ENCODE measurements at places on chromosomes 13 and 19.

GRCh38 chr13:26485288-26485687 lies 72.2 kb upstream of the WASF3 start:
- no peak for DNase-seq

GRCh38 chr13:67742478-67742877 lies 512.3 kb upstream of the PCDH9 start:
- DNase-seq = no peak

GRCh38 chr13:40583738-40584137 lies 82.7 kb downstream of the FOXO1 start:
- DNase-seq = no peak

- no peak for DNase-seq
Measured at GRCh38 chr13:51562011-51562671, 22.1 kb upstream of the WDFY2 start.

DNA sequence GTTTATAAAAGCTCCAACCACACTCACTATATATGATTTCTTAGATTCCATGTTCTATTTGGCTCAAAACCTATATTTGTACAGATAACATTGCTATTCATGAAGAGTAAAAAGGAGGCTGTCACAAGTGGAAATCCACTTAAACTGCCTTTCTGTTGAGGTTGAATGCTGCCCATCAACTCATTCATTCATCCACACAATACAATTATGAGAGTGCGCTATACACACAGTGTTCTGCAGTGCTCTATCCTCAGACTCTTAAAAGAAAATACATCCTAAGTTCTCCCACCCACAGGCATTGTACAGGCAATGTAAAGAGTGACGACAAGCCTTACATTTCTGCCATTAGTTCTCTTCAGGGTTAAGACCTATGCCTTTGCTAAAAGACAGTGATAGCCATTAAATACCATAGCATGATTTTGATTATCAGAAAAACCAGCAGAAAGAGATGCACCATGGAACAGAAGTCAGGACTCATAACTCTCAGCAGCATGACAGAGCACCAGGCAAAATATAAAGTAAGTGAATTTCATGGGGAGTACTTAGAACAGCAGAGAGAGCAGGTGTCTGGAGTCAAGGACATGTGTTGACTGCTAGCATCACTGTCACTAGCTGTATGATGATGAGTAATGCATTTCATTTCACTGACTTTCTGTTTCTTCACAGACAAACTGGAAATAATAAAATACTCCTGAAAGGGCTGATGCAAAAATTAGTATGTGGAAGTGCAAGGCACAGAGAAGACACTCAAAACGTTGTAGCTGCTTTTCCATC lies 218.0 kb downstream of the RBM26 start:
- no peak for DNase-seq

DNA sequence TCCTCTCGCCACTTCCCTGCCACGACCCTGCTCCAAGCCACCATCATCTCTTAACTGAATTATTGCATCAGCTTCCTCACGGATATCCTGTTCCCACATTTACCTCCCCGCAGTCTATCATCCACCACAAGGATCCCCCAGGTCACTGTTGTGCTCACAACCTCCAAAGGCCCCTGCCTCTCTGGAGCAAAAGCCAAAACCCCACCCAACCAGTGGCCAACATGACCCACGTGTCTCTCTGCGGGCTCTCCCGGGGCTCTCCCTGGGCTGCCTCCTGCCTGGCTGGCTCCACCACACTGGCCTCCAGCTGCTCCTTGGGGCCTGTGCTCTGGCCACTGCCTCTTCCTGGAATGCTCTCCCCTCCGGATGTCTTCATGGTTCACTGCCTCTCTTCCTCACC lies 809.3 kb downstream of the UQCRFS1 start:
- no peak for DNase-seq

DNA sequence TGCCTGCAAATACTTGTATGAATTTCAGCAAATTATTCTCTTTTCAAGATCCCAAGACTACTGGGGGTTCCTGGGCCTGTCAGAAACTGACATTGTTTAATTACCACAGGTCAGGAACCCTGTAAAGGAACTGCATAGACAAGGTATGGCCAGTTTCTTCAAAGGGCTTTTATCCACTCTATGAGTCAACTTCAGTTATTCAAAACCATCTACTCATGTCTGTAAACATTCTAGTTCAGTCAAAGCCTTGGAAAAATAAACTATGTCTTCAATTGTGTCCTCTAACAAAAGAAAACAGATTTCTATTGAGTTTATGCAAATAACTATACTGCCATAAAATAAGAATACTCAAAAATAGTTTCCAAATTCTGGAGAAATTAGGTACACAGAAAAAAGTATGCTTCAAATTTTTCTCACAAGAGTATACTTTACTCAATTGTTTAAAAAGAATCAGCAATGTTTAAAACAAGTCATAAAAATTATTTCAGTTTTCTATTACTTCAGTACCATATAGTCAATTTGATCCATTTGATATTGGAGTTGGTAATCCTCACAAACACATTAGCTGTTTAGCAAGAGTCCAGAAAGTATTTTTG lies 486.4 kb upstream of the PCDH20 start:
- DNase-seq = no peak

- DNase-seq = no peak
Measured at GRCh38 chr19:48491793-48492123, 19.9 kb downstream of the LMTK3 start.

GRCh38 chr19:55005684-55006488 lies 32.2 kb downstream of the GP6 start:
- DNase-seq = peak; percentile 20

DNA sequence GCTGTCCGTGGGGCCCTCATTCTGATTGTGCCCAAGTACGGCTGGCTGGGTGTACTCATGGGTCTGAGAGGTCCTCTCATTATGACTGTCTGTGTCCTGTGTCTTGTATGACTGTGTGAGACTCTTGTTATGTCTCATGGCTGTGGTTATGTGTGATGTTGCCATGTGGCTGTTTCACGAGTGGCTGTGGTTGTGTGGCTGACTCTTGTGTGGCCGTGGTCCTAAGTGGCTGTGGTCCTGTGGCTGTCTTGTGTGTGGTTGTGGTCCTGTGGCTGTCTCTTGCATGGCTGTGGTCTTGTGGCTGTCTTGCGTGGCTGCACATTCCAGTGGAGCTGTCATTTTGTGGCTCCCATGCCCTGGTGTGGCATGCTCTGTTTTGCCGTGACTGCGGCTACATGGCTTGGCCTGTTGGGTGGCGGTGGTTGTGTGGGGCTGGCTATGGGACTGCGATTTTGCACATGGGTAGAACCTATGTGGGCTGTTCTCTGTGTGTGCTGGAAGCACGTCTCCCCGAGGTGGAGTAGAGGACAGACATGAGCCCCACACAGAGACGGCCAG lies 2.5 kb downstream of the LYL1 start:
- DNase-seq = no peak

DNA sequence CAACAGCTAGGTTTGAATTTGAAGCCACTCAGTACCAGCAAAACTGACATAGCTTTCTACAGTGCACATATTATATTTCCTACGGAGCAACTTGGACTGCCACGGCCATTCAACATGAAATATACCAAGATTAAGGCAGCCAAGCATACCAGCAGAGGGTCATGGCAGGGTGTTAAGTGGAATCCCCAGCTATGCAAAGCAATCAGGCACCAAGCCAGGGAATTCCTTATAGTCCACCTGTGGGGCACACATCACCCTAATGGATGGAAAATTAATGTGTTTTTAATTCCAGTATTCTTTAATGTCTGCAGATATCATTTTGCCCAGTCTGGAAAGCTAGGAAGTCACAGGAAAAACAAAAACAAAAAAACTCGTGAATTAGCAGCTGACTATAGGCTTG lies 1190.3 kb downstream of the EFNB2 start:
- DNase-seq = no peak

GRCh38 chr19:5001615-5002014 lies 32.7 kb downstream of the KDM4B start:
- DNase-seq = peak; percentile 12

- no peak for DNase-seq
Measured at GRCh38 chr13:103694033-103694432, 627.8 kb upstream of the SLC10A2 start.

DNA sequence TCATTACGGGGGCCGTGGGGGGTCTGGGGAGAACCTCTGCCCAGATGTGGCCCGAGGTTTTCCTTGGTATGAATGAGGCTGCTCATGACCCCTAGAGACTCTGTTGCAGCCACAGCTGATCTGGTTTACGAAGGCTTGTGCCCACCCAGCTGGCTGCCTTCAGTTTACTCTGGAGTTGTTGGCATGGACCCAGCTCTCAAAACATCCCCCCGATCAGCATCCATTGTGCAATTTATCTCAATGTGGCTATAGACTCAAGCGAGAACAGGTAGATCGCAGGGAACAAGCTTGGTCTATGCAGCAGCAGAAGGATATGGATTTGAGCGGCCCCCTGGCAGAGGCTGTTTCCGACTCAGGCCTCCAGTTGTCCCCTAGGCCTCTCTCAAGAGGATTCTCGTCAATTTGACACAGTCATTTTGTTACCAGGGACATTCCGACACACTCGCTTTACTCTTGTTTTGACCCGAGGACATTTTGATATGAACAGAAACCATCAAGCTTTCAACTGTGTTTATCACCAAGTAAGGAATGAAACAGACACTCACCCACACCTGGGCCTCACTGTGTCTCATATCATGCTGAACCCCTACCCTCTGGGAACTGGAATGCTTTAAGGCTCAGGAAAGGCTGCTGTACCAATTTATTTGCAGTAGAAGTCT lies 161.5 kb downstream of the KATNAL1 start:
- DNase-seq = peak; percentile 40

GRCh38 chr19:8367327-8368001 lies 3.5 kb downstream of the ANGPTL4 start:
- DNase-seq = no peak

DNA sequence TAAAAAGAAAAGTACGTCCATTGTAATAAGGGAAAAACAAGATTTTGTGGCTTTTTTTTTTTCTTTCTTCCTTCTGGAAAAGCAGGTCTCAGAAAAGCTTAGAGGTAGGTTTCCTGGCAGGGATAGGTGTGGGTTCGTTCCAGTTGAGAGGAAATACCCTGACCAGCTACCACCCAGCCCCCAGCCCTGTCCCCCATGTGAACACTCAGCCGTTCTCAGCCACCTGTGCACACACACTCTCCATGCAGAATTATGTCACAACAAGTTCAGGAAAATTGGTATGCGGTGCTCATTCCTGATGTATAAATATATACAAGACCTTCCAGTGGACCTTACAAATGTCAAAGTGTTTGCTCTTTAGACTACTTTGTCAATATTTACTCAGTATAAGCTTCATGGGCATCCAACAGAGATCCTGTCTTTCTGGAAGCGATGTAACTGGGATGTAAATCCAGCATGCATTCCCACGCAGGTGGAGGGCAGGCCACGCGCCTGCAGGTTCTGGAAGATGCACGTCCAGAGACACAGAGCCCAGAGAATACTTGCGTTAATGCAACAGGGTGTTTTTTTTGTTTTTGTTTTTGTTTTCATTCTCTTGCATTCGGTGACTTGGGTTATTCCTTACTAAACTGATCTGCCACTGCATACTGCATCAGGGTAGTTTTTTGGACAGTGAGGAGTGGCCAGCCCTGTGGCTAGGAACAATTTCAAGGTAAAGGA lies 68.8 kb downstream of the TSHZ3 start:
- no peak for DNase-seq

DNA sequence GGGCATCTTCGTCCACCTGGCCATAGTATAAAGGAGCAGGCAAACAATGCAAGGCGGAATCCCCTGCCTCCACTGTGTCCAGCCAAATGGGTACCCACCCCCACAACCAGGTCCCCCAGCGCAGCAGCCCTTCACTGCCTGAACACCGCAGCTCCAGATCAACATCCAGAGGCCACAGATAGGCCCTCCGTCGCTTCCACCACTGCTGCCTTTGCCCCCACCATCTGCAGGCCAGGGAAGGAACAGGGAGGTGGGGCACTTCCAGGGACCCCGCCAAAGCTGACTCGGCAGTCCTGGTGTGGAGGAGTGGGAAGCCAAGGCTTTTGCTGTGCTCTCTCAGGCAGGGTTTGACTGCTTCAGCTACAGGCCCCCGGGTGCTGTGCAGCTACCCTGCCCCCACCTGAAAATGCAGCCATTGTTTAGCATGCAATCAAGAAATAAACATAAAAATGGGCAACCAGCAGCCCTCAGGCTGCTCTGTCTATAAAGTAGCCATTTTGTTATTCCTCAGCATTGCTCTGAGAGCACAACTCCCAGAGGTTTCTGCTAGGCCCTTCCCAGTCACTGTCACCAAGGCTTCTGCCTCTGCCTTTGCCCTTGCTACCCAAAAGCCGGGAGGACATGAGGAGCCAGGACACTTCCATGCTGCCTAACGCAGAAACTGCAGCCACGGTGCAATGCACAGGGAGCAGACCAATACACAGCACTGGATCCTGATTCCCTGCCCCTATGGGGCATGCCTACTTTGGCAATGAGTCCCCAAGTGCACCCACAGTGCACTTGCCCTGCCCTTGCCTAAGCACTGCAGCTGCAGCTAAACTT lies 733.2 kb upstream of the KLHL1 start:
- no peak for DNase-seq

DNA sequence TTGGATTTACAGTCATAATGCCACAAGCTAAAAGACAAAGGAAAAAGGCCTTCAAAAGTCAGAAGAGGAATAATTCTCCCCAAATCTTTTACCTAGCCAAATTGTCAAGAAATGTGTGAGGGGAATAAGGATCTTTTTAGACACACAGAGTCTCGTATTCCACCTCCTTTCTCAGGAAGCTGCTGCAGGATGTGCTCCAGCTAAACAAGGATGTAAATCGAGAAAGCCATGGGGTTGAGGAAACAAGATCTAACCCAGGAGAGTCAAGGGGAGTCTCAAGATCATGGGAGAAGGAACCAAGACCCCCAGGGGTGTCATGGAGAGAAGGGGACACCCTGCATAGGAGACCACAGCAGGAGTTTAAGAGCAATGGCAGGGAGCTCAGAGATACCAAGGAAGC lies 147.4 kb downstream of the KDM4B start:
- DNase-seq = no peak

- no peak for DNase-seq
Measured at GRCh38 chr13:32047088-32047487, 15.5 kb downstream of the FRY start.

- no peak for DNase-seq
Measured at GRCh38 chr19:42538841-42539709, 10.8 kb upstream of the CEACAM1 start.

- DNase-seq = no peak
Measured at GRCh38 chr13:98044301-98044700, 90.8 kb downstream of the IPO5 start.

- no peak for DNase-seq
Measured at GRCh38 chr13:67769063-67769986, 539.2 kb upstream of the PCDH9 start.

GRCh38 chr13:110398564-110399507 lies 91.8 kb downstream of the COL4A2 start:
- DNase-seq = no peak

DNA sequence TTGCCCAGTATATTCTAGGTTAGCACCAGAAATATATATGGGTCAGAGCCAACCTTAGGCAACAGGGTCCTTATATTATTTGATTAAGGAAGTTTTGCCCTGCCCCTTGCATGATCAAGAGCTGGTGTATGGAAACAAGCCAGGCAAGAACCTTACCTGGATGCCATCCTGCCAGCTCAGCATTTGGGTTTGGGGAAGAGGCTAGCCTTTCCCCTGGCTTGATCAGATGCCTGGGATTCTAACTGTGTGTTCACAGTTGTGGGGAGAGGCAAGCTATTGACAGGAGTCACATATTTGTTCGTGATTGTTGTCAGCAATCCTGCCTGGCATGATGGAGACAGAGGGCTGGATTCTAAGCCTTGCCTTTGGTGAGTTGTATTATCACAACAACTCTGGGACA lies 260.0 kb upstream of the DACH1 start:
- no peak for DNase-seq

GRCh38 chr13:33757713-33758112 lies 60.2 kb upstream of the RFC3 start:
- DNase-seq = no peak
